B cell (primary cell): ENCODE measurements at places on chromosomes 1 and 21. TPM values are rescaled to one million over a fixed set of nuclear protein-coding genes. Genes with fewer than 3 reads are reported as not detected.

GRCh38 chr1:207454046-207454964, at the start of gene CR2:
CR2 (plus strand) TSS chr1:207454328; CDS start chr1:207454419, 91 bp downstream.
- no peaks in the 10 kb centered on the region for H3K27me3 ChIP-seq
- H3K4me3 ChIP-seq: peak within 1 kb of the TSS; percentile 90
- DNase-seq: peak; percentile 89
- H3K36me3 ChIP-seq: no peaks in the 10 kb centered on the region
- H3K27ac ChIP-seq: peak within 1 kb of the TSS; percentile 69
- H3K4me1 ChIP-seq: peaks cover 46% of the 10 kb centered on the region

DNA sequence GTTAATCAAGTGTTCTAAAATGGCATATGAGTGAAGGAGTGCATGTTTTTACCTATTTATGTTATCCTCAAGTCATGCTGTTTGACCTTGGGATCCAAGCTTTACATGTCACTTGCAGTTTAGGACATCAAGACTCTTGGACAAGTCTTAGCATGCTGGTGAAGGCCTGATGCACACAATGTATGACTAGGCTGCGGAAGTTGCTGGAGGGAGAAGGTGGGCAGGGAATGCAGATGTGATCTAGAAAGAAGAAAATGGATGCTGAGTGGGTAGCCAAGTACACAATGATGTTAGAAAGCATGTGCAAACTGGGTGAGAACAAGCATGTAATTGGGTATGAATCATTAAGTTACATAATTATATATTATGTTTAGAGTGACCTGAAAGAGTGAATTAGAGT, 301.8 kb downstream of the BRINP2 start:
- H3K27ac ChIP-seq: no peak overlapping the region
- no peak for DNase-seq
- no peak overlapping the region for H3K4me3 ChIP-seq
- no peaks in the 10 kb centered on the region for H3K4me1 ChIP-seq

DNA sequence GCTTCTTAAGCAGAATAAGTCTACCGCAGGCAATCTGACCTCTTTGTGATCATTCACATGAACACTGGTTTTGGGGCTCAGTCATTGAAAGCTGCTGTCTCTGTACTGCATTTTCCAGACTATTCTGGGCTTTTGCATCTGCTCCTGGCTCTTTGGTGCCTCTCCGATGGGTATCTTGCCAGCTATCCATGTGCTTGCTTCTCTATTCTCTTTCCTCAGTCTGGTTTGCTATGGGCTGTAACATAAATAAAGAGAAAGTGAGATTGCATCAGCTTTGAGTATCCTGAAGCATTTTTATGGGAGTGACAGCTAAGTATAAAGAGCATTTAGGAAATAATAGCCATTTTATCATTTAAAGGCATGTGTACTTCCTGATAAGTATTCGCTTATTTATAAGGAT, 70.7 kb downstream of the C1orf21 start:
- DNase-seq: no peak
- H3K4me1 ChIP-seq: no peaks in the 10 kb centered on the region
- H3K27me3 ChIP-seq: no peaks in the 10 kb centered on the region
- H3K4me3 ChIP-seq: no peak overlapping the region
- no peak overlapping the region for H3K27ac ChIP-seq

- DNase-seq: peak; percentile 75
- no peak overlapping the region for H3K4me3 ChIP-seq
- peak overlapping the region; percentile 76 for H3K27ac ChIP-seq
- H3K36me3 ChIP-seq: no peaks in the 10 kb centered on the region
- no peaks in the 10 kb centered on the region for H3K27me3 ChIP-seq
Measured at GRCh38 chr1:181061891-181062835, 26.3 kb upstream of the IER5 start.

GRCh38 chr1:66945316-66945715, 20.5 kb downstream of the MIER1 start:
- no peak for DNase-seq
- H3K36me3 ChIP-seq: peaks cover 56% of the 10 kb centered on the region
- H3K27ac ChIP-seq: no peak overlapping the region
- no peaks in the 10 kb centered on the region for H3K27me3 ChIP-seq
- no peak overlapping the region for H3K4me3 ChIP-seq
- H3K4me1 ChIP-seq: no peaks in the 10 kb centered on the region

DNA sequence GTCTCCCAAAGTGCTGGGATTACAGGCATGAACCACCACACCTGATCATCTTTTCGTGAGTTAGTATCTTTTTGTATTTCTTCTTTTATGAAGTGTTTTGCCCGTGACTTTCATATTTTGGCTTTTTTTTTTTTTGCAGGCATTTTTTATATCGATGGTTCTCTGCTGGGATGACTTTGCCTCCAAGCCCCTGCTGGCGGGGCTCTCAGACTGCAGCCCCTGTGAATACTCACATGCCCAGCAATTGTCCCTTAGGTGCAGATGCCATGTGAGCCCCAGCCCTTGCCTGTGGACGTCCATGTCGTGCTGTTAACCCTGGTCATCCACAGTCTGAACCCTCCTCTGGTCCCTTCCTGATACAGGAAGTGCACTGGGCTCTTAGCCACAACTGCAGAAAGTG, 21.7 kb downstream of the CRYAA start:
- no peaks in the 10 kb centered on the region for H3K36me3 ChIP-seq
- DNase-seq: no peak
- H3K4me3 ChIP-seq: no peak overlapping the region
- H3K27ac ChIP-seq: no peak overlapping the region
- peaks cover 20% of the 10 kb centered on the region for H3K4me1 ChIP-seq

GRCh38 chr1:92184632-92185031, 33.1 kb upstream of the C1orf146 start:
- no peak overlapping the region for H3K4me3 ChIP-seq
- DNase-seq: no peak
- no peaks in the 10 kb centered on the region for H3K27me3 ChIP-seq
- H3K4me1 ChIP-seq: no peaks in the 10 kb centered on the region
- H3K36me3 ChIP-seq: no peaks in the 10 kb centered on the region

KLHDC9 gene
- 1.6 and 4.2 TPM in 2 replicates for total RNA-seq

NHLH1 gene
- 0.39 and 0.63 TPM in 2 replicates for total RNA-seq

GPR61 gene
- not detected in 2 replicates for total RNA-seq

- H3K27me3 ChIP-seq: no peaks in the 10 kb centered on the region
- H3K4me3 ChIP-seq: no peak overlapping the region
- DNase-seq: no peak
- no peaks in the 10 kb centered on the region for H3K36me3 ChIP-seq
Measured at GRCh38 chr1:168631671-168632400, 55.4 kb downstream of the XCL1 start.

TTF2 gene
- total RNA-seq: 28.9 and 29.1 TPM in 2 replicates

- no peak overlapping the region for H3K4me3 ChIP-seq
- no peaks in the 10 kb centered on the region for H3K27me3 ChIP-seq
- DNase-seq: no peak
- H3K36me3 ChIP-seq: no peaks in the 10 kb centered on the region
- H3K4me1 ChIP-seq: no peaks in the 10 kb centered on the region
Measured at GRCh38 chr1:210915890-210916507, 217.9 kb downstream of the KCNH1 start.

GRCh38 chr1:165152727-165153126, 203.8 kb downstream of the LMX1A start:
- no peak overlapping the region for H3K27ac ChIP-seq
- DNase-seq: no peak
- H3K36me3 ChIP-seq: no peaks in the 10 kb centered on the region

GRCh38 chr1:109933856-109934711, 23.4 kb downstream of the CSF1 start:
- no peak overlapping the region for H3K27ac ChIP-seq
- no peaks in the 10 kb centered on the region for H3K27me3 ChIP-seq
- DNase-seq: no peak
- H3K4me1 ChIP-seq: no peaks in the 10 kb centered on the region
- H3K4me3 ChIP-seq: no peak overlapping the region
- H3K36me3 ChIP-seq: no peaks in the 10 kb centered on the region

DNA sequence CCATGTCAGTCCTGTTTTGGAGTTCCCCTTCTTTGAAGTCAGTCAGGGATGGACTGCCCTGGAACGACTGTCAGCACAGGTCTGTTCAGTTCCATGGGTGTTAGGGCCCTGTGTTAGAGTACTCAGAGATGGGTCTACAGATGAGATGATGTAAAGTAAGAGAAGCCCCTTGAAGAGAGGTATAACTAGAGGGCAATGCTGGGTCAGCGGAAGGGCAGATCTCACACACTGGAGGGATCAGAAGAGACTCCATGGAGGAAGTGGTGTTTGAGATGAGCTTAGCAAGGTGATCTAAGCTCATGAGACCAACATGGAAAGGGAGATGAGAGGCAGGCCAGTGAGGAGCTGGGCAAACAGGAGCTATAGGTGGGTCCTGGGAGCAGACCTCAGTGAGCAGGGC, 7.6 kb downstream of the PPFIA4 start:
- no peak overlapping the region for H3K4me3 ChIP-seq
- H3K36me3 ChIP-seq: no peaks in the 10 kb centered on the region
- H3K27me3 ChIP-seq: no peaks in the 10 kb centered on the region
- no peak for DNase-seq
- no peaks in the 10 kb centered on the region for H3K4me1 ChIP-seq

GRCh38 chr1:15056515-15057285, 96.8 kb upstream of the TMEM51 start:
- H3K27me3 ChIP-seq: no peaks in the 10 kb centered on the region
- DNase-seq: no peak
- no peaks in the 10 kb centered on the region for H3K4me1 ChIP-seq
- no peak overlapping the region for H3K4me3 ChIP-seq

AVPR1B gene
- total RNA-seq: 0.59 TPM in 1 of 2 replicates, not detected in the other

CD5L gene
- total RNA-seq: 0.12 and 0.17 TPM in 2 replicates

GRCh38 chr1:204149107-204149506, 2.7 kb downstream of the ETNK2 start:
- H3K27me3 ChIP-seq: peaks cover 14% of the 10 kb centered on the region
- no peak overlapping the region for H3K27ac ChIP-seq
- H3K36me3 ChIP-seq: no peaks in the 10 kb centered on the region
- no peak for DNase-seq
- H3K4me1 ChIP-seq: peaks cover 12% of the 10 kb centered on the region
- H3K4me3 ChIP-seq: no peak overlapping the region

DNA sequence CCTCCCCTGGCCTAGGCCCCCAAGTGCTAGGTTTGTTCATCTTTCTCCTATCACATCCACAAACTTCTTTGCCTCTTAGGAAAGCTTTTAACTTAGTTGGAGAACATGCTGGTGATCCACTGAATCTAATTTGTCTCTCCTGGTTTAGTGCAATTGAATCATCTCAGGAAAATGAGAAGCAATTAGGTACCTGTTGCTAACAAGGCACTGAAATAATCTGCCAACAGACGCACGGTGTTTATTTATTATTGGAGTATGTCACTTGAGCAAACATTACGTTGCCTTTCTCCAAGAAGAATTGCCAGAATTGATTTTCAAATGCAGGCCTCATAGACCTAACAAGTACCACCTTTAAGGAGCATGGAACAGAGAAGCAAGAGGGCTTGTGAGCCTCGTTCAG, 309.4 kb downstream of the NFIA start:
- H3K4me3 ChIP-seq: no peak overlapping the region
- no peak for DNase-seq
- H3K27ac ChIP-seq: no peak overlapping the region
- H3K27me3 ChIP-seq: no peaks in the 10 kb centered on the region
- H3K36me3 ChIP-seq: no peaks in the 10 kb centered on the region

DNA sequence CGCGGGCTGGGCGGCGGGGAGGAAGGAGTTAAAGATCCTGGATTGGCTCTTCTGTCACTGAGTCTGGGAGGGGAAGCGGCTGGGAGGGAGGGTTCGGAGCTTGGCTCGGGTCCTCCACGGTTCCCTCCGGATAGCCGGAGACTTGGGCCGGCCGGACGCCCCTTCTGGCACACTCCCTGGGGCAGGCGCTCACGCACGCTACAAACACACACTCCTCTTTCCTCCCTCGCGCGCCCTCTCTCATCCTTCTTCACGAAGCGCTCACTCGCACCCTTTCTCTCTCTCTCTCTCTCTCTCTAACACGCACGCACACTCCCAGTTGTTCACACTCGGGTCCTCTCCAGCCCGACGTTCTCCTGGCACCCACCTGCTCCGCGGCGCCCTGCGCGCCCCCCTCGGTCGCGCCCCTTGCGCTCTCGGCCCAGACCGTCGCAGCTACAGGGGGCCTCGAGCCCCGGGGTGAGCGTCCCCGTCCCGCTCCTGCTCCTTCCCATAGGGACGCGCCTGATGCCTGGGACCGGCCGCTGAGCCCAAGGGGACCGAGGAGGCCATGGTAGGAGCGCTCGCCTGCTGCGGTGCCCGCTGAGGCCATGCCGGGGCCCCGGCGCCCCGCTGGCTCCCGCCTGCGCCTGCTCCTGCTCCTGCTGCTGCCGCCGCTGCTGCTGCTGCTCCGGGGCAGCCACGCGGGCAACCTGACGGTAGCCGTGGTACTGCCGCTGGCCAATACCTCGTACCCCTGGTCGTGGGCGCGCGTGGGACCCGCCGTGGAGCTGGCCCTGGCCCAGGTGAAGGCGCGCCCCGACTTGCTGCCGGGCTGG, at the start of gene NPR1:
Gene NPR1, plus strand, starts transcription at position 170 of the 818 bp plus-strand sequence. Its CDS starts 421 bp downstream, at position 591.
- peaks cover 30% of the 10 kb centered on the region for H3K4me1 ChIP-seq
- no peak within 1 kb of the TSS for H3K27ac ChIP-seq
- peak within 1 kb of the TSS; percentile 28 for H3K4me3 ChIP-seq
- no peaks in the 10 kb centered on the region for H3K36me3 ChIP-seq
- peaks cover 17% of the 10 kb centered on the region for H3K27me3 ChIP-seq

DNA sequence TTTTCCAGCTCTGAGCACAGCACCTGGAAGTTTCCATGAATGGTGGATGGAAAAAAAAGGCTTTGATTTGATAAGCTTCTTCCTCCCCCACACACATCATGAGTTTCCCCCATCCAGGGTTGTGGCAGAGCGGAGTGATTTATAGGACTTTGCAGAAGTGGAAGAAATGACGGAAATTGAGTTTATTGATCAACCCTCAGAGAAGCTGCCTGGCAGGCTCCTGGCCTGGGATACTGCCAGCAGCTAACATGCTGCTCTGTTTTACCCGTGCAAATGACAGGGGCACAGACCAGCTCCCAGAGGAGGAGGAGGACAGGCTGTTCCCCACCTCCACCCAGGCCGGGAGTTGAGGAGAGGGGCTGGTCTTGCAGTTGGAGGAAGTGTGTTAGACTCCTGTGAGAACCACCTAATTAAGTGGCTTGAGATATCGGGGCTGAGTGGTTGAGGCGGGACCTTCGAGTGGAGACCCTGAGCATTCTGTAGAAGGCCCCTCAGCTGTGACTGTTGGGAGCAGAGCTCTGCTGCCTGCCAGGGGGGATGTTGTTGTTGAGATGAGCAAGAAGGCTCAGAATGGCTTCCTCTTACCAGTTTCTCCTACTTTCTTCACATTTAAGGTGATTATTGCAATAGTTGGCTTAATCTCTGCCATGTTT, 21.8 kb downstream of the ADORA1 start:
- H3K4me1 ChIP-seq: no peaks in the 10 kb centered on the region
- no peaks in the 10 kb centered on the region for H3K27me3 ChIP-seq
- no peak for DNase-seq
- no peak overlapping the region for H3K27ac ChIP-seq
- H3K4me3 ChIP-seq: no peak overlapping the region

DNA sequence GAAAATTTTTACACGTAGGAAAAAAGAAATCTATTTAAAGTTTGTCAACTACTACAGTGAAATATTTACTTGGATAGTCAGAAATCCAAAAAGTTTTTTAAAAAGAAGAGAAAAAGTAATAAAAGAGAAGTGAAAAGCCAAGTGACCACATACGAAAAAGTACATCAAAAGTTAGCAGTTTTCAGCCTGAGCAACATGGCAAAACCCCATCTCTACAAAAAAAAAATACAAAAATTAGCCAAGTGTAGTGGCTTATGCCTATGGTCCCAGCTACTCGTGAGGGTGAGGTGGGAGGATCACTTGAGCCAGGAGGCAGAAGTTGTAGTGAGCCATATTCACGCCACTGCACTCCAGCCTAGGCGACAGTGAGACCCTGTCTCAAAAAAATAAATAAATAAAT, 5.2 kb upstream of the MR1 start:
- peaks cover 16% of the 10 kb centered on the region for H3K4me1 ChIP-seq
- DNase-seq: no peak
- no peaks in the 10 kb centered on the region for H3K36me3 ChIP-seq
- H3K4me3 ChIP-seq: no peak overlapping the region
- H3K27me3 ChIP-seq: no peaks in the 10 kb centered on the region
- H3K27ac ChIP-seq: no peak overlapping the region

HMCN1 gene
- total RNA-seq: not detected in 2 replicates
